Head of caudate nucleus (tissue), 42 donors: ENCODE measurements at places on chromosomes 6 and 20.

GRCh38 chr6:105546754-105547153 is 143.9 kb upstream of the PREP start:
- DNase-seq: no peak

GRCh38 chr6:142542704-142543233 is 241.0 kb downstream of the ADGRG6 start:
- DNase-seq: no peak

GRCh38 chr20:62793757-62794006 is 2.6 kb upstream of the MRGBP start:
- no peak for DNase-seq

- no peak for DNase-seq
Measured at GRCh38 chr6:79737172-79737571, 106.0 kb downstream of the SH3BGRL2 start.

GRCh38 chr6:137926207-137926731 is 59.2 kb downstream of the TNFAIP3 start:
- DNase-seq: no peak

DNA sequence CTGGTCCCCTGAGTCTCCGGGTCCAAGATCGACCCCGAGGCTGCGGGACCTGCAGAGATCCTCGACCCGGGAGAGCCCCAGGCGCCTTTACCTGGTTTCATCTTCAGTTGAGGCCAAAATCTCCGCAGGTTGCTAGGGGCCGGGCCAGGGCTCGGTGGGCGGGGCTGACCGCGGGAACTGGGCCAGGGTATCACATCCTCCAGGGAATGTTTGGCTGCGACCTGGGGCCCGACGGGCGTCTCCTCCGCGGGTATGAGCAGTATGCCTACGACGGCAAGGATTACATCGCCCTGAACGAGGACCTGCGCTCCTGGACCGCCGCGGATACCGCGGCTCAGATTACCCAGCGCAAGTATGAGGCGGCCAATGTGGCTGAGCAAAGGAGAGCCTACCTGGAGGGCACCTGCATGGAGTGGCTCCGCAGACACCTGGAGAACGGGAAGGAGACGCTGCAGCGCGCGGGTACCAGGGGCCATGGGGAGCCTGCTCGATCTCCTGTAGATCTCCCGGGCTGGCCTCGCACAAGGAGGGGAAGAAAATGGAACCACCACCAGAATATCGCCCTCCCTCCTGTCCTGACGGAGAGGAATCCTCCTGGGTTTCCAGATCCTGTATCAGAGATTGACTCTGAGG is 53.8 kb upstream of the POLR1H start:
- DNase-seq: no peak

- no peak for DNase-seq
Measured at GRCh38 chr6:124888581-124889371, 73.5 kb upstream of the RNF217 start.

- peak; percentile 55 for DNase-seq
Measured at GRCh38 chr20:60137657-60138245, 179.5 kb downstream of the CDH26 start.

GRCh38 chr6:143110572-143110971 is 49.9 kb downstream of the AIG1 start:
- no peak for DNase-seq

DNA sequence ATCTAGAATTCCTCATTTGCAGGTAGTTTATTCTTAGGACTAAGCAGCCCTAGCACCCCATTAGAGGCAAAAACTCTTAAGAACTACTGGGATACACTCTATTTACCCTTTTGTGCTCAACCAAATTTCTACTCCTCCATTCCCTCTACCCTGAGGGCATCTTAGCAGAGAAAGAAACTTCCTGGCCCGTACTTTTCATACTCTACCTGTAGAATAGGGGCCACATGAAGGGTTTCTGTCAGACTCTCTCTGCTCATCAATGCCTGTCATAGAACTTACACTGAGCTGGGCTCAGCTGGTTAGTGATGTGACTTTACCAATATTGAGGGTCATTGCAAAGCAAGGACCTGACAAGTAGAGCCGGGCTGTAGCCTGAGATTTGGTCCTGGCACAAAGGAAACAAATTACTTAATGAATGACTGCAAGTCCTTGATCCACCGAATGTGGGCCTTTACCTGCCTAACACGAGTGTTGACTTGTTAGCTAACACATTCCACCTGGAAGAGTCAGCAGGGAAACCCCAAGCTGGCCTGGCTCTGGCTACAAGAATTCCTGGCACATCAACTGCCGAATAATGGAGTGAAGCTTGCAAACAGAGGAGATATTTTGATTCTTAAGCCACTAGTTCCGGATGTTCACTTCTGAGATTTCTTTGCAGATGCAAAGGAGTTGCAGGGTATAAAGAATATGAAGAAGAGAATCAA is 280.5 kb upstream of the JAG1 start:
- DNase-seq: no peak

GRCh38 chr6:122692175-122692598 is 82.0 kb downstream of the PKIB start:
- DNase-seq: no peak

DNA sequence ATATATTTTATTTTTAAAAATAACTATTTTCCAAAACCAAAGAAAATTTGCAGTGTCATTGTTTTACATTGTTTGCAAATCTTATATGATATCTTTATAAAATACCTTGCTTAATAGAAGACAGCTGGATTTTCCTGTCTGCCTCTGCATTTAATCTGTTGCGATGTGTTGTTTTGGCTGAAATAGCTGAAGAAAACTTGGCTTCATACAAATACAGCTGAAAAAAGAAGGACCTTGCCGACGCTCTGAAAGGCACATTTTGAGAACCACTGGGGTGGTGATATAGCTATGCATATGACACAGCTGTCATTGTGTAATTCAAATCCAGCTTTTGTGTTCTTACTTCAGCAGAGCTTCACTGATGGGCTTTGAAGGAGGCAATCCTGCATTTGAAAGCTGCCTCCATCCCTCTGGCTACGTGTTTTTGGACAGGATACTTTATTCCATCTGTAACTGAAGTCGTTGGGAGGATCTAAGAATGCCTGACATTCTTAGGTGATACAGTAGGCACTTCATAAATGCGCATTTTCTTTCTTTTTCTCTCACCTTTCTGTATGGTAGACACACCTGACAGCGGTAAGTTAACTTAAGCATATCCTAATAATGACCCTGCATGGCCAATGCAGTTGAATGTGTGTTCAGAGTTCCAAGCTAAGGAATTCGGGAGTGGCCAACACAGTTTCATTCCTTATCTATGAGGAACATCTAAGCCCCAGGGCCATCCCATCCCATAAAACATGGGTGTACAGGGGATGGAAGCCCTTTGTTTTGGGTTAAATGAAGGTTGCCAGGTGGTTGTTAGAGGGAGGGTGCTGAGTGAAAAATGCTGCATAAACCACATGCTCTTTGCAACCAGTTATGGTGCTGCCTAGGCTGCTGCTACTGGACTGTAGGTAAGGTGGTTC is 213.0 kb downstream of the TFAP2A start:
- no peak for DNase-seq

GRCh38 chr6:16930432-16930831 is 169.2 kb upstream of the ATXN1 start:
- no peak for DNase-seq

DNA sequence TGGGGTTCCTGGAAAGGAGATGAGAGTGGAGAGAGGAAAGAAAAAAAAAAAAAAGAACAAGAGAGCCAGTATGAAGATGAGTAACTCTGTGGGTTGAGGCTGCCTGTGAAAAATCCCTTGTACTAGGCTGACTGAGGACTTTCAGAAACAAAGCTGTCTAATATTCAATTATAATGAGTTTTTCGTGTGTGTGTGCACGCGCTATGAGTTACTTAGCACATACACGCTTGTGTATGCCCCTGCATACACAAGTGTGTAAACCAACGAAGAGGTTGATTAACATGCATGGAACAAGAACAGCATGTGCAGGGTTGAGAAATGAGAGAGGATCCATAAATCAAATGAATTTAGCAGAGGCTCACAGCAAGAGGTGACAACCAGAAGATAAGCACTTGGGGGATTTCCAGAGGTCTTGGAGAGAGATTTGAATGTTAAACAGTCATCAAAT is 4.8 kb upstream of the RBPJL start:
- DNase-seq: no peak

GRCh38 chr6:8651998-8652397 is 216.7 kb upstream of the SLC35B3 start:
- no peak for DNase-seq

DNA sequence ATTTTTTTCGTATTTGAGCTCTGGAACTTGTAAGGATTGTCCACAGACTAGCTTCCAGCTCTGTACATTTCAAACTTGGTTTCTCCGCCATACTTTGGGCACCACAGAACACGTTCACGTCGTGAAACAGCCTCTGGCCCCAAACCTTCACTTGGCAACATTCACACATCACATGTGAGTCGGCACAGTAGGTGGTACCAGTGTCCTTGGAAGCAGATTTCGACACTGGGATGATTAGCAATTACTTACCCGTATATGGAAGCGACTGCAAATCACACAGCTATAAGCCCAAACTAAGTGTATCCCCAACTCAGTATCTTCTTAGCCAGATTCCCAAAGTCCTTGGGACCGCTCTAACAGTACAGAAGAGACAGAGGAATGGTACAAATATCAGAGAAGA is 60.2 kb downstream of the MAFB start:
- DNase-seq: no peak

GRCh38 chr6:143301188-143301587 is 149.3 kb downstream of the ADAT2 start:
- DNase-seq: no peak

- no peak for DNase-seq
Measured at GRCh38 chr20:9103955-9104354, 35.1 kb downstream of the PLCB4 start.

GRCh38 chr6:18055098-18055497 is 67.4 kb downstream of the NHLRC1 start:
- DNase-seq: no peak

DNA sequence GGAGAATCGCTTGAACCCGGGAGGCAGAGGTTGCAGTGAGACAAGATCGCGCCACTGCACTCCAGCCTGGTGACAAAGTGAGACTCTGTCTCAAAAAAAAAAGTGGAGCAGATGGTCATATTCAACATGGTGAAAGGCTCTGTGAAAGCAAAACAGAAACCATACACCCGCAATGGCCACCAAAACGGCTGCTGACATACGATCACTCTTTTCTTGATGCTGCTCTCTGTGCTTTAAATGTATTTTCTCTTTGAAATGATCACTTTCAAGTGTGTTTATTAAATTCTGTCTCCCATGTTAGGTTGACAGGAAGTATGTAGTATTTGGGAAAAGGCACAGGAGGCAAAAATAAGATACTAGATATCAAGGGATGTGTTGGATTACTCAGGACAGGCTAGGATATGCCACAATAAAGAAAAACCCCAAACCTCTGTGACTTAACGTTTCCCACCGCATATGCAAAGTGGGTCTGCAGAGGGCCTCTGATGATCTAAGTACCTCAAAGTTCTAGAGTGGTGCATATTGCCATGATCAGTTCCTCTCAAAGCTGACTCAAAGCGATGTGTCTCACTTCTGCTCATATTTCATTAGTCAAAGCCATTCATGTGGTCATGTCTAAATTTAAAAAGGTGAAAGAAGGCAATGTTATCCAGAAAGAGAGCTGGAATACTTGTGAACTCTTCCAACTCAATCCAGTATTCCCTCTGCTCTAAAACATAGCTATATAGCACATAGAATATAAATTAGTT is 155.1 kb upstream of the SOX4 start:
- DNase-seq: no peak

- no peak for DNase-seq
Measured at GRCh38 chr6:13273202-13273930, 55.0 kb downstream of the TBC1D7 start.

DNA sequence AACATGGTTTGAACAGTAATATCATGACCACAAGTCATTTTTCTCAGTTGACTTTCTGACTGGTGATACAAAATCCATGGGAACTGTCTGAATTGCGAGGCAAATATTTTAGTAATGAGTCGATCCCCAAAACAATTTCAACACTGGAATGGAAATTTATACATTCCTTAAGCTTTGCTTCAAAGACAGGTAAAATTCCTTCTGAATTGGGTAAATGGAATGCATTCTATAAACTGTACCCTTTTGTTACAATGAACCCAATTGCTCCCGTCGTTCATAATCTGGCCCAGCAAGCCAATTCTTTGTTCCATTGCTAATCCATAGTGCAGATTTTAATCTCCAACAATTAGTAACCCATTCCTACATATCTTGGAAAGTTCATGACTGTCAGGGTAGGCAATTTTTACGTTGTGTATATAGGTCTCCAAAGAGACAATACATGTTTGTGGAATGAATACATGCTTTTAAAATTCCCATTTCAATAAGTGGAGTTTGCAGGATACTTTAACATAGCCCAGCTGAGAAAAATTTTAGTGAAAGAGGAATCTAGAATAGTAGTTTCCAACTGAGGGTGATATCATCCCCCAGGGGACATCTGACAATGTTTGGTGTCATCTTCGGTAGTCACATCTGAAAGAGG is 32.7 kb downstream of the CYP24A1 start:
- no peak for DNase-seq

DNA sequence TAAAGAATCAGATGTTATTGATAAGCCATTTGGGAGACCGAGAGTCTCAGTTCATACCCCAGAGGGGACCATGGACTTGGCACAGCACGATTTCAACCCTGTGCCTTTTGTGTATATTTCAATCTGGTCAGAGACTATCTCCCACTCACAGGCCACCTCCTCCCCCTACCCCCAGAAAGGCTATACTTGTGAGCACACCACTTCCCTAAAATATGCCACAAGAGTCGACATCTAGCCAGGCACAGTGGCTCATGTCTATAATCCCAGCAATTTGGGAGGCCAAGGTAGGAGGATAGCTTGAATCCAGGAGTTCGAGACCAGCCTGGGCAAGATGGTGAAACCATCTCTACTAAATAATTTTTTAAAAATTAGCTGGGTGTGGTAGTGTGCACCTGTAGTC is 13.6 kb upstream of the TCF15 start:
- no peak for DNase-seq
